T-cell (primary cell): ENCODE measurements at places on chromosomes 13 and 19.

DNA sequence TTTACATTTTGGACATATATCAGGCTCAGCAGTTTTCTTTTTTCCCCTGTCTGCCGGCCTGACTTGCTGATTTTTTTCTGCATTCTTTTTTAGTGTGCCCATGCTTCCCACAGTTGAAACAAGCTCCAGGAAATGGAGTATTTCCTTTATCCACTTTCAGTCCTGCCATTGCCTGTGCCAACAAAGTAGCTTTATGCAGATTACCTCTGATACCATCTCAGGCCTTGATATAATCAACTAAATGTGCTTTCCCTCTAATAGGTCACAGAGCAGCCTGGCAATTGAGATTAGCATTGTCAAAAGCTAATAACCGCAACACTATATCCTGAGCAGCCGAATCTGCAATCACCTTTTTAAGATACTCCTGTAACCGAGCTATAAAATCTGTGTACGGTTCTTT is 9.2 kb downstream of the MRPS12 start:
- DNase-seq, result no peak

DNA sequence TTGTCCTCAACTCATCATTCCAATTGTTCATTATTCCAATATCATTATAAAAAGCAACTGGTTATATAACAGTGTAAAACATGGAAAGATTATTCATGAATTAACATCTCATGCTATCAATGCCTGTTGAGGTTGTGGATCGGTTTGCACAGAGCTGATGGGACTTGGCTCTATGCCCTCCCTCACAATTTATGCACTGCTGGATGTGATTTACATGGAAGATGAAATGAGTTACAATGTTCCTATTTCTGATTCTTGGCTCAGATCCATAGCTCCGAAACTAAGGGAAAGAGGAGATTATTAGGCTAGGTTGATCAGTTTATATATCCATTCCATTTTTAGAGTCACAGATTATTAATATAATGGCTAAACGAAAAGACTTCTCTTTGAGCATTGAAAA is 38.6 kb downstream of the SCEL start:
- no peak for DNase-seq

- DNase-seq, result no peak
Measured at GRCh38 chr19:1618157-1619093, 13.2 kb upstream of the UQCR11 start.

- no peak for DNase-seq
Measured at GRCh38 chr13:35978607-35979316, 152.4 kb downstream of the DCLK1 start.

DNA sequence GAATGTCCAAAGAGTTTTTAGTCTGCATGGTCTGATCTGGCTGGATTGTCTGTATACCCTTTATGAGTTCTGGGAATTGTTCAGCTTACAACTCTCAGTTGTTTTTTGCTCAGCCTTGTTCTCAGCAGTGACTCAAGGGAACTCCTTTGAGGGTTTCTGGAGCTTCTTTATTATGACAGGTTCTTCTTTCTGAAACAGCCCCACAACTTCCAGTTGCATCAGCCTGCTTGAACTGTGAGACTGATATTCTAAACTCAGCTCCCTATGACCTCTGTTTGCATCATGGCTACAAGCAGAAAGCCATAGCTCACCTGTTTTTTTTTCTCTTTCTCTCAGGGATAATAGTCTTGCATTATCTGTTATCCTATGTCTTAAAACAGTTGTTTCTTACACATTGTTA is 85.0 kb downstream of the TDRD3 start:
- no peak for DNase-seq

GRCh38 chr19:51737389-51737788 is 13.6 kb upstream of the HAS1 start:
- DNase-seq, result no peak

- no peak for DNase-seq
Measured at GRCh38 chr19:7434391-7434790, 54.4 kb downstream of the PEX11G start.

DNA sequence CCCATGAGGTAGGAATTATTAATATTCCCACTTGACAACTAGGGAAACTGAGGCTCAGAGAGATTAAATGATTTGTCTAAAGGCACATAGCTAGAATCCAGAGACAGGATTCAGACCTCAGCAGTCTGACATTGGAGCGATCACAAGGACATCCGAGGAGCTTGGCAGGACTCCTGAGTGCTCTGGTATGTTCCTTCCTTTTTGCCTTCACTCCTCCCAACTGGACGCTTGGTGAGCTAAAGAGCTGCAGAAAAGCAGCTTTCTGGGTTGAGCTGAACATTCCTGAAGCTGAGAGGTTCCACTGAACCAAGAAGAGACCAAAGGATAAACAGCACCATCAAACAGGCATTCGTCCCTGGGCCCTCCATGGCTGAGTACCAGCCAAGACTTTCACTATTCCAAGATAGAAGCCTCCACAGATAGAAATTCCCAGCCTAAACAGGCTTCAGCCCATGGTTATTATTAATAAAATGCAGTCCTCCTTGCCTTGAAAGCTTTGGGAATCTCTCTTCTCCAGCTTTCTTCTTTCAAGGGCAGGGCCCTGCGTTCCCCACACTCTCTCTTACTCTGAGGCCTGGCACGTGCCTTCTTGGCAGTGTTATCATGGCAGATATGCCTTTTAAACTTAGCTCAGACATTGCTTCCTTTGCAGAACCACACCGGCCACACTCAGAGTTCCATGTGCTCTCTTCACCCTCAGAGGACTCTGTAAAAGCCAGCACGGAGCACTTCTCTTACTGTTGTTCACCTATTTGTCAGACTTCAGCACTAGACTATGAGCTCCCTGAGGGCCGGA is 97.1 kb downstream of the CYSLTR2 start:
- no peak for DNase-seq

GRCh38 chr19:16185768-16186123 is 536 bp downstream of the FAM32A start:
- DNase-seq, result no peak

GRCh38 chr13:75771818-75772217 is 135.7 kb downstream of the LMO7 start:
- DNase-seq, result no peak

DNA sequence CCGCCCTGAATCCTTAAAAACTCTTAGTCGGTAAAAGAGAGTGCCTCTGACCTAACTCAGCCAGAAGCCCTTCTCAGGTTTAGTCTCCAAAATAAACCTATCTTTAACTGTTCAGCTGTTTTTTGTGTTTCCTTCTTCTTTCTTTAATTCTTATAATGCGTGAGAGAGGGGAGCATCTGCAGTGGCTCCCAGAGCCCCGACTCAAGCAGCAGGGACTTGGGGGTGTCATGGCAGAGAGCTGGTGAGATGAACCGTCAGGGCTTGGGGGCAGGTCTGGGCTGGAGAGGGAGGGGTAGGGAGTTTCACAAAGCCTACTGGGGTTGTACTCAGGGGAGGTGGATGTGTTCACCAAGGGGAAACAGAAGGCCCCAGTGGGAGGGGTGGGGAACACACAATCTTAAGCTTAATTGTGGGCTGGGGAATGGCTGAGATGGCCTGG is 16.8 kb upstream of the SIGLEC6 start:
- no peak for DNase-seq

GRCh38 chr19:15631817-15632216 is 8.9 kb upstream of the CYP4F3 start:
- DNase-seq, result peak; percentile 28

GRCh38 chr13:102589301-102589822 is 7.4 kb upstream of the TPP2 start:
- no peak for DNase-seq

DNA sequence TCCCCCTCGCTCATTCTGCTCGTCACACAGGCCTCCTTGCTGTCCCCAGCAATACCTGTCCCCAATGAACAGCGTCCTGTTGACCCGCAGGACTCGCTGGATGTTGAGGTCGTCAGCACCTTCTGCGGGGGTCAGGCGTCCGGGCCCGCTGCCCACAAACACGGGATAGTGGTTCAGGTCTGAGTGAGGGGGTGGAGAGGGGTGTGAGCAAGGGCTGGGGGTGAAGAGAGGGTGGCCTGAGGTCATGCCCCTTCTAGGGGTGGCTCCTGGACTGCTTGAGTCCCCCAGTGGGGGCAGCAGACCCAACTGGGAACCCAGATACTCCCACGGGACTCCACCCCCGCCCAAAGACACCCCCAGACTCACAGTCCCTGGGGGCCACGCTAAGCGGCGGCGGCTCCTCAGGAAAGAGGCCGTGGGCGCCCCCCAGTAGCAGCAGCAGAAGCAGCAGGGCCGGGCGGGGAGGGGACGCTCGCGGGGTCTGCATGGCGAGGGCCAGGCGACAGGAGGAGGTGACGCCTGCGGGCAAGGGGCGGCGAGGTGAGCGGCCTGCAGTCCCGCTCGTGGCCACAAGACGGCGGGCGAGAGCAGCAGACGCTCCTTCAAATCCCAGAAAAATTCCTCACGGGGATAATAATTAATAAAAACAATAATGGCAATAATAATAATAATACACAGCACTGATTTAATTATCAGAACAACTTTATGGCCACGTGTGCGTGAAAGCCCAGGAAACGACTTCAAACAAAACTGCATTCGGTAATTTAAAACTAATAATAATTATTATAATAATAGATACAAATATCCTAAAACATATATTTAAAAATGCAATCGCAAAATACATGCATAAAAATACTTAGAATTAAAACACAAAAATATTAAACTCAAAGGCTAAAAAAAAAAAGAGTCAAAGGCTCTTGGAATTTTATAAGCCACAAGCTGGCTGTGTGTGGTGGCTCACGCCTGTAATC is 1.2 kb downstream of the SEMA6B start:
- DNase-seq, result no peak

- no peak for DNase-seq
Measured at GRCh38 chr19:5470264-5470671, 15.1 kb downstream of the ZNRF4 start.

DNA sequence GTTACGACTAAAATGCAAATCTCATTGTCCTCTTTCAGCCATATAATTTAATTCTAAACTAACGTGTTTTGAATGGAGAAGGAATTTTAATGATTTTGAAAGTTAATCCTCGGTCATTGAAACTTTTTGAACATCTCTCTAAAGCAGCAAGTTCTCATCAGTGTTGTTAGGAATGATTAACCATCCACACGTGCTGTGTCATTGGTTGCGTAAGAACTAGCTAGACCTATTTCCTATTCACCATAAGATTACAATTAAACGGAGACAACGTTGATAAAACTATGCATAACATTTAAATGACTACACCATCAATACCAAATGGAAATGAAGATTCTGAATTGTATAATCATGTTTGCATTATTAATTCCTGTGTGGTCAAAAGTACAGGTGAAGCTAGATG is 155.6 kb upstream of the IRS2 start:
- no peak for DNase-seq

DNA sequence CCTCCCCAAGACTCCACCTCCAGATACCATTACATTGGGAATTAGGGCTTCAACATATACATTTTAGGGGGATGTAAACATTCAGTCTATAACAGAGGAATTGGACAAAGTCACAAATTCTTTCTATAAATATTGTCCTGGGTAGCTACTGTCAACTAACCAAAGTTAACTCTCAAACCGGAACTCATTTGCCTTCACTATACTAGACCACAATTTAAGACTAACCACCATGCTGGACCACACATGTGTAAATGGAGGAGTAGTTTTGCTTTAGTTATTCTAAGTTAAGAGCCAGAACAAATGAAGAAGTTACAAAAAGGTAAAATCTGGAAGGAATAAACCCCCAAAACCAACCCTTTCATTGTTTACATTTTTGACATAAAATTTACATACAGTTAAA is 222.8 kb downstream of the NDFIP2 start:
- no peak for DNase-seq

- DNase-seq, result no peak
Measured at GRCh38 chr13:26445092-26445491, 112.4 kb upstream of the WASF3 start.

DNA sequence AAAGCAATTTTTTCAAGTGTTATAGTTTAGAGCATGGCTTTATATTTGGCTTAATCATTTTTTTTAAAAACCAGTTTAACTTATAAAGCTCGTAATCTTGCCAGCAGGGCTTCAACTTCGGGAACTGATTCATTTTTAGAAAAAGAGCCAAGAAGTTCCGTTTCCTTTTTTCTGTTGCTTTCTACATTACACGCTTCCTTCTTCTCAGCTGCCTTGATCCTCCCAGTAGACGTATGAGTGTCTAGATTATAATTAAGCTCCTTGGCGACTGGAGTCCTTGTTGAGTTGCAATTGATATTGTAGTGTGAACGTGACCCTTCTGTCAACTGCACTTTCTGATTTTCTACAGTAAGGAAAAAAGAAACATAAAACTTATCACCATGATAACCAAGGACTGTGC is 497.2 kb downstream of the DIAPH3 start:
- DNase-seq, result no peak

DNA sequence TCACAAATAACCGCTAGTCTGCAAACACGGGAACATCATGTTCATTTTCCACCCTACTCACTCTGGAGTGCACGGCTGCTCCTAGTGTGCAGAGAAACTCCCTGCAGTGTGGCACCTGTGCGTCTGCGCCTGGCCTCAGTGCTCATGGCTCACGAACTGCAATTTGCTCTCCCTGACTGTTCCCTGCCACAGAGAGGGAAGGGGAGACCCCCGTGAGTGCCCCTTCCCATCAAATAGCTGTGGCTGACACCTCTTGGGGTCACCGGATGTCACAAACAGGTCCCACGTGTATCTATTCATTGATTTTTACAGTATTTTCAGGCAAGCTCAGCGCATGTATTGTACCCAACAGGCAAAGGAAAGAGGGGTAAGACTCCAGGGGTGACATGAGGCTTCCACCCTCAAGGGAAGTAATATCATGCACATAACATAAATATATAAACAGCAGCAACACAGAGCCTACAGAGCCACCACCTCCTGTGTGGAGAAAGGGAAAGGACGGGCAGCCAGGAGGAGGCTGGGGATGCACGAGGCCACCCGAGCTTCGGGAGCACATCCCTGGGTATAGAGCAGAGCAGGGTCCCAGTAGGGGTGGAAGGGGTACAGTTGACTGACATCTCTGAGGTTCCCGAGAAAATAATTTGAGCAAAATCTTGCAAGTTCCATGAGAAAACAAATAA is 140.3 kb upstream of the SOX1 start:
- no peak for DNase-seq

DNA sequence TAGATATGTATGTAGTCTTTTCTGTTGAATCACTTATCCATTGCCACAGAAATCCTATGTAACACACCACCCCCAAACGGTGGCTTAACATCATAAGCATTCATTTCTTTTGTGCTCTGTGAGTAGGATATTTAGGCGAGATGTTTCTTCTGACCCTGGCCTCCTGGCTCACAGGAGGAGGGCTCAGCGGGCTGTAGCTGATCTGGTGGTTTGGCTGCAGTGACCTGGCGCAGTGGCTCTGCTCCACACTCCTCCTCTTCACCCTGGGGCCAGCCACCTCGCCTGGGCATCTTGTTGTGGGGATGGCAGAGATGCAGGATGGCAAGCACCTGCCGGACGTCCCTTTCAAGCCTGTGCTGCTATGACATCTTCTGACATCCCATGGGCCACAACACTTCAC is 147.1 kb upstream of the IRS2 start:
- no peak for DNase-seq
